Fibroblast of skin of left biceps (primary cell): ENCODE measurements at places on chromosomes 11 and 22.

- DNase-seq = no peak
These were observed 16.5 kb downstream of the MCAM start for GRCh38 chr11:119300198-119300964.

- no peak for DNase-seq
These were observed 11.4 kb downstream of the ALDH3B2 start for GRCh38 chr11:67662835-67663531.

- no peak for DNase-seq
These were observed 57.8 kb downstream of the OTOG start for GRCh38 chr11:17604915-17605233.

GRCh38 chr22:44540756-44541670 lies 43.0 kb upstream of the RTL6 start:
- no peak for DNase-seq

GRCh38 chr11:95567685-95568084 lies 221.9 kb downstream of the FAM76B start:
- peak; percentile 79 for DNase-seq

DNA sequence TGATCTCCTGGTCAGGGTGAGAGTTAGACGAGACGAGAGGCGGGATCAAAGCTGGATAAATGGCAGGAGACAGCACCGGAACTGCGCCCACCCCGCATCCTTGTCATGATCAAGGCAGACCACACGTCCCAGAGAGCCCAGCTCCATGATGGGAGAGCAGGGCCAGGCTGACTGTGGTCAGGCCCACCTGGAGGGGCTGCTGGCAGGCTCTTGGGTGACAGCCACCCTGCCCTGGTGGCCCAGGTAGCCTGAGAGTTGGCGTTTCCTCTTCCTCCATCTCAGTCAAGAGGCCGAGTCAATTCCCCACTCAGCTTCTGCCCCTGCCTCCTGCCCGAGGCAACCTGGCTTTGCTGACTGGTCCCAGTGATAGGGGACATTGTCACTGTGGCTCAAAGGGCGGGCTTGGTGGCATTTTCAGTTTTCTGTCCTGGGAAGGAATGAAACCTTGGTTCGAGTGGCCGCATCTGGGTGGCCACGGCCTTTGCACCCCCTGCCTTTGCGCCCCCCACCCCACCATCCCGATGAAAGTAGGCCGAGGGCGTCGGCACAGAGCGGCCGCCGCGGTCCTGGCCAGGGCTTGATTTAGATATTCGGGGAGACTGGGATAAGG lies 60.8 kb upstream of the PPARA start:
- no peak for DNase-seq

GRCh38 chr22:24506802-24507438 lies 11.8 kb downstream of the UPB1 start:
- DNase-seq = no peak

- no peak for DNase-seq
These were observed 562 bp downstream of the SHANK2 start for GRCh38 chr11:71251761-71252268.

- no peak for DNase-seq
These were observed 40.7 kb downstream of the ZNRF3 start for GRCh38 chr22:28923826-28924732.

GRCh38 chr11:131305005-131305404 lies 65.4 kb upstream of the NTM start:
- no peak for DNase-seq

DNA sequence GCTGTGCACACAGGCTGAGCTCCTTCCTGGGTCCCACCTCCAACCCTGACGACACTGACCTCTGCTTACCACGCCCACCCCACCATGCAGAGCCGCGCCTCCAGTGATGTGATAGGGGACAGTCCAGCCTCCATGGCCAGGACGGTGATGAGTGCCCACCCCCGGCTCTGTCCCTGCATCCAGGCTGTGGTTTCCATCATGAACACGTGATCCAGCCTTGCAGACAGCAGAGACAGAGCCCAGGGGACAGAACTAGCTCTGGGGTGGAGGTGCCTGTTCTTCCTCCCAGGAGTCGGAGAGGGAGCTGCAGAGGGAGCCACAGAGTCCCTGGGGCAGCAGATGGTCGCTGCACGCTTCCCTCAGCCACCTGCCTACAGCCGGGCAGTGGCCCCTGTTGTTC lies 42.6 kb upstream of the IGSF9B start:
- no peak for DNase-seq

- DNase-seq = no peak
These were observed 11.1 kb upstream of the PHLDA2 start for GRCh38 chr11:2940147-2940920.

- DNase-seq = no peak
These were observed 1.7 kb downstream of the QSER1 start for GRCh38 chr11:32894149-32894827.

DNA sequence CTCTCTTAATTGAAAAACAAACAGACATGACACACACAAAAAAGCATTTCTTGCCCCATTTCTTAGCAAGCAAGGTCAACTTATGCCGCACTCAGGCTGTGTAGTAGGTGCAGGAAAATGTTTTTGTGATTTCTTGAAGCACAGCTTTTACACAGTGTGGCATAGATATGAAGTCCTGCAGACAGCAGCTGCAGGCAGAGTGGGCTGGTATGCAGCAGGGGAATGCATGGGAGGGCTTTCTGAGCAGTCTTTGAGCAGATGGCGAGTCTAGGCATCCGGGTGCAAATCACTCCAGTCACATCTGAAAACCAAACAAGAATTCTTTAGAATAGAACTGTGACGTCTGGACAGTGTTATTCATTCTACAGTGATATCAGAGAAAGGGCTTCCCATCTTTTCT lies 87.5 kb downstream of the BLID start:
- DNase-seq = no peak

DNA sequence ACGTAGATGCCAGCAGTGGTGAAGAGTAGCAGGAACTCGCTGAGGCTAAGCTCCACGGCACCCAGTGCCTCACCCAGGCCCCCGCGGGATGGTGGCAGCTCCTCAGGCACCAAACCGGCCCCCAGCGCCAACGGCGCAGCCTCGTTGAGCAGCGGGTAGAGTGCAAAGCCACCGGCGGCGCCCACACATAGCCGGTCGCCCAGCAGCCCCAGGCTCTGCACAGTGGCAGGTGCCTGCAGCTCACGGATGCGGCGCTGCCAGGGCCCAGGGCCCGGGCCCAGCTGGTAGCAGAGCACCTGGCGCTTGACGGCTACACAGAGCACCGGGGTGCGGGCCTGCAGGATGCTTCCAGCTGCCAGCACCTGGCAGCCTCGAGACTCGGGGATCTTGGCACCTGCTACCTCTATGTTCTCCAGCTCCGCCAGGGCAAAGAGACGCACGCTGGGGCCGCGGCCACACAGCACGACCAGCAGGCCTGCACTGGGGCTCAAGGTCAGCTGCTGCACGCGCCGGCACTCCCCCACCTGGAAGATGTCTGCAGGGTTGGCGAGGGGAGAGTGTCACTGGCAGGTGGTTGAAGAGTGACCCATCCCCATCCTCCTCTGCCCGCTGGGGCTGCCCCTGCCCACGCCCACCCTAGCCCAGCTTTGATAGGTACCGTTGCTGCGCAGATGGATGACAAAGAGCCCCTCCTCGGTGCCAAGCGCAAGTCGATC lies 14.8 kb downstream of the CDC42BPG start:
- DNase-seq = no peak

DNA sequence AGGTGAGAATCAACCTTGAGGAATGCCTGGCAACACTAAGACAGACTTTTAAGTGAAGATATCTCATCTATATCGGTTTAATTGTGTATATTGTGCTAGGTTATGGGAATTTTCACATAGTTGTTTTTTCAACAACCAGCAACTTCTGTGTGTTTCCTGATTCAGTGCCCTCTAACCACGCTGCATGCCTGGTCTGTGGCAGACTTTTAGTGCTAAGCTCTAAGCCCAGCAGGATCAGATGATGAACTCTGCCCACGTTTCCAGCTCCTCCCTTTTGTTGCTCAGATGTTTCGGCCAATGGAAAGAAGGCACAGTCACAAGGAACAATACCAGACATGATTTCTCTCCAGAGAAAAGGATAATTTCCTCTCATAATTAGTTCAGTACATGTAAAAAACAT lies 1.4 kb upstream of the VWA5A start:
- no peak for DNase-seq

DNA sequence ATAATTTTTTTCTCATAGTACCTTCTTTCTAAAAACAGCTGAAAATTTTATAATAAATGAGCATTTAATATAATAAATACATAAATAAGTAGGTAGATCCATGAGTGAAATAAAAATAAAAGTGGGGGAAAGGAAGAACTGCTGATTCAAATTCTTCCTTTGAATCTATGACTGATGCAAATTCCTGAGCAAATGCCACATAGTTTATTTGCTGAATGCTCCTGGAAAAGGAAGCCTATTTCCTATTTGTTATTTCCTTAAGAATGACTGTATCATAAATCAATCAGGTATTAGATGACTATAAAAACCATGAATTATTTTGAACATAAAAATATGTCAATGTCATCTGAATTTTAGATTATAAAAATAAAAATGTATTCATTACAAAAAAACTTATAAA lies 16.6 kb downstream of the BTBD10 start:
- no peak for DNase-seq

- DNase-seq = no peak
These were observed 2.8 kb downstream of the CREBZF start for GRCh38 chr11:85661972-85662664.

DNA sequence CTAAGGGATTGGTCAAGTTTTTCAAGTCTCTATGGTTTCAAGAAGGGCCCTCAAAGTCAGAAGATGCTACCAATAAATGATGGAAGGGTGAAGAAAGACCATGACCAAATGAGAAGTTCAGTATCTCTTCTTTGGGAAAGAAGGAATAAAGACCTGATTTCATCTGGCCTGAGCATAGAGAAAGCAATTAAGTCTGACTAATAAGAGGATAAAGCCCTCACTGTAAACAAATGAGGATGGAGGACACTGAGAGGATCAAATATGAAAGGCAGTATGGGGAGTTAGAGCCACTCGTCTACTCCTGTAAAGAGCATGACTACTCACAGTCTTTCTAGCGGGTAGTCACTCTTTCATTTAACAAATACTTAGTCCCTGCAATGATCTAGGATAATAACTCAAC lies 44.6 kb downstream of the FAM168A start:
- DNase-seq = no peak

GRCh38 chr11:41826085-41826484 lies 366.6 kb upstream of the LRRC4C start:
- DNase-seq = no peak

GRCh38 chr11:126537492-126537891 lies 182.0 kb downstream of the ST3GAL4 start:
- DNase-seq = no peak

DNA sequence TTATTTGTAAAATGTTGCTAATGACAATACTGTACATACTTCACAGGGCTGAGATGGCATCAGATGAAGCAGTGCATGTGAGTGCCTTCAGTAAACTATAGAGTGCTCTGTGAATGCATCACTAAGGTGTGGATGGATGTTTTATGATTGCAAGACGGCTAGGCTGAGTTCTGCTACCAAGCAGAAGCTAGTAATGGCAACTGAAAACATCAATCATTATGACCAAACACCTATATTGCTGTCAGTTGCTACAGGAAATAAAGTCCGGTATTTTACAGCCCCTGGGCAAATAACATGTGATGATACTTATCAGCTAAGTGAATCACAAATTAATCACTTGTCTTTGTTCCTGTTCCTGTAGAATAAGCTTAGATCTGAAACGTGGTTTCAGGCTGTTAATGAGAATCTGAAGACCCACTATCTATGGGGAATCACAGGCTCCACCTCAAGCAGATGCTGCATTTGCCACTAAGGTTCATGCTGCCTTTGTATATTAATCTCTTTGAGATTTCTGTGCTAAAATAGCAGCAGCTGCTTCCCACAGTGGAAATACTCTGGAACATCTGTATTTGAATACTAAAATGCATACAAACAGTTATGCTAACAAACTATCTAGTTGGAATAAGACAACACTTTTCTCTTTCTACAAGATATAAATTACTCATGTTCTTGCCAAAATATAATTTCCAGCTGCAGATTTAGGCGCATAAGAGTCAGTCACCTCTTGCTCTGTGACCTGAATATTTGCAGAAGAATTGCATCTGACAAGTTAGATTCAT lies 254.0 kb upstream of the PITPNB start:
- DNase-seq = no peak

GRCh38 chr22:36765943-36766450 lies 9.9 kb downstream of the IFT27 start:
- DNase-seq = no peak

DNA sequence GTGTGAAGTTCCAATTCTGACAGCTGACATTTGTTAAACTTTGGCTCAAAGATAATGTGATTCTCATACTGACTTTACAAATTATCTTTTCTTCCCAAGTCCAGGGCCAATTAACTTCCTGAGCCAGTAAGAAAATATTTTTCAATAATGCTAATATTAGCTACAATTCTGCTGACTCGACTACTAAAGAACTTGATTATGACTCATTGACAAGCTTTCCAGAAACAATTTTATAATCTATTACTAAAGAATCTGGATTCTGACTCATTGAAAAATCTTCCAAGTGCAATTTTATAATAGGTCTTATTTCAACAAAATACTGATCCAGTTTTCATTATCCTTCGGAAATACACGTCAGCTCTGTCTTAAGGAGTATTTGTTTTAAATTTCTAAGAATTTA lies 12.9 kb upstream of the XKR3 start:
- no peak for DNase-seq

GRCh38 chr22:44823806-44824205 lies 71.4 kb downstream of the ARHGAP8 start:
- no peak for DNase-seq

GRCh38 chr22:37449331-37450001 lies 22.2 kb upstream of the ELFN2 start:
- DNase-seq = no peak

DNA sequence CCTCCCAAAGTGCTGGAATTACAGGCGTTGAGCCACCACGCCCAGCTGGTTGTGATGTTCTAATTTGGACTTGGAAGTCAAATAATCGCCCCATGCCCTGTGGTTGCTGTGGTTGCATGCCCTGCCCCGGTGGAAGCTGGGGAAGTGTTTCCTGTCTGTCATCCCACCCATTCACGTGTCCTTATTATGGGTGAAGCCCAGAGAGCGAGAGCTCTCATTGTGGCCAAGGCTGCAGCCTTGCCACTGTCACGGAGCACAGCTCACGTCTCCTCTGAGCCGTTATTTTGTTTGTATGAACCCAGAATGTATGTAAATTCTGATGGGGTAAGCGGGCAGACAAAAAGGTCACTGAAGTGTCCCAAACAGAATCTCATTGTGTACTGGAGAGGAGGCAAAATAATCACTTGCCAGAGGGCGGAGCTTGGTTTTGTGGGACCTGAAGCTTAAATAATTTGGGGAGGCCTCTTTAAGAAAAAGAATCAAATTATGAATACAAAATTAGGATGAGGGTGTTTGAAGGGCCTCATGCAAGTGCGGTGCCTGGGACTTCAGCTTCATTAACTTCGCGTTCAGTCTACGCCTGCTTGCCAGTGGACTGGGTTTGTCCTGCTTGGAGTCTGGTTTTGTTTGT lies 25.8 kb upstream of the TREH start:
- no peak for DNase-seq

GRCh38 chr11:96112192-96113128 lies 188.6 kb upstream of the MTMR2 start:
- no peak for DNase-seq

GRCh38 chr11:70761094-70761907 lies 363.0 kb downstream of the CTTN start:
- no peak for DNase-seq
